ENCODE measurements at places on chromosomes 7 and 10. TPM values are rescaled to one million over a fixed set of nuclear protein-coding genes. Genes with fewer than 3 reads are reported as not detected.

GRCh38 chr10:101224910-101225823 is 4.1 kb downstream of the LBX1 start:
- H3K27ac ChIP-seq, result no peak overlapping the region
- no peak for DNase-seq

DNA sequence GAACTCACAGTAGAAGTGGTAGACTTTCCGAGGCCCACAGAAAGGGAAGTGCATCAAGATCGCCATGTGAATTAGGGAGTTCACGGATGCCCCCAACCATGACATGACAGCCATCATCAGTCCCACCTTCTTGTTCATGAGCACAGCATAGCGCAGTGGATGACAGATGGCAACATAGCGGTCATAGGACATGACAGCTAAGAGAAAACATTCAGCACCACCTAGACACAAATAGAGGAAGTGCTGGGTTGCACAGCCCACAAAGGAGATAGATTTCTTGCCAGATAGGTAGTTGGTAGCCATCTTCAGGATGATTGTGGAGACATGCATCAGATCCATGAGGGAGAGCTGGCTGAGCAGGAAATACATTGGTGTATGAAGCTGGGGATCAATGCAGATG is 342 bp downstream of the OR2AE1 start:
- no peaks in the 10 kb centered on the region for H3K4me1 ChIP-seq
- H3K4me3 ChIP-seq, result no peak overlapping the region
- no peaks in the 10 kb centered on the region for H3K27me3 ChIP-seq
- no peaks in the 10 kb centered on the region for H3K36me3 ChIP-seq
- DNase-seq, result no peak

DNA sequence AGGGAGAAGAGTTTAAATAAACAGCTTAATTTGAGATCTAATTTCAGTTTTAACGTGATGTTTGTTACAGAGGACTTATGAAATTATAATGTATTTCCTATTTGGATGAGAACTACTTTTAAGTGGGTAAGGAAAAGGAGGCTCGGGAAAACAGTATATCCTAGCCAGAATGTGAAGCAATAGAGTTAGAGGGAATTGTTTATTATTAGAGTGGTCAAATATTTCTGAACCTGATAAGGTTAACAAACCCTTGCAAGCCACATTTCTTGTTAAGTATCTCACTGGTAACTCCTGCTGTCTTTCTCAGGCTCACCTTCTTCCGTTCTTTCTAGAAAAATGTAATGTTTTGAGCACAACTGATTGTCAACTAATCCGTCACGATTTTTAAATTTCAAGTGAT is 335.1 kb upstream of the MBL2 start:
- no peaks in the 10 kb centered on the region for H3K27me3 ChIP-seq
- no peak for DNase-seq
- no peaks in the 10 kb centered on the region for H3K36me3 ChIP-seq
- H3K4me1 ChIP-seq, result no peaks in the 10 kb centered on the region

- no peak overlapping the region for H3K4me3 ChIP-seq
- DNase-seq, result no peak
- no peak overlapping the region for H3K27ac ChIP-seq
Measured at GRCh38 chr7:141039376-141039775, 24.6 kb upstream of the MRPS33 start.

GRCh38 chr7:101397770-101398324 is 35.2 kb downstream of the COL26A1 start:
- H3K4me3 ChIP-seq, result no peak overlapping the region
- no peak overlapping the region for H3K27ac ChIP-seq
- peaks cover 12% of the 10 kb centered on the region for H3K27me3 ChIP-seq
- no peaks in the 10 kb centered on the region for H3K4me1 ChIP-seq
- H3K36me3 ChIP-seq, result no peaks in the 10 kb centered on the region

DNA sequence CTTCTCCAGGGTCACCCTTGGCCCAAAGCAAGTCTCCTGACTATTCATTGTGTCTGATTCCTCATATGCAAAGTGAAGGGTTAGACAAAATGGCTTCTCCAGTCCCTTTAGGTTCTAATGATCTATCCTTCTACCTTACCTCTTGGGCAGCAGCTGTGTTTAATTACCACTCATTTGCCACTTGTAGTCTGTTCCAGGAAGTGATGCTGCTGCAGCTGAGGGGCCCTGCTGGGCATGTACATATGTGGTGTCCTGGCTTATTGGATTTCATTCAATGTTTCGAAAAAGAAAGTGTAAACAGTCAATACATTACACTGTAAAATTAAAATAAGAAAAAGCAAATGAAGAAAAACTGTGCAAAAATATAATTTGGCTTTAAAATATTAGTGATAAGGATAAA is 36.6 kb downstream of the SCIN start:
- H3K4me3 ChIP-seq, result no peak overlapping the region
- H3K36me3 ChIP-seq, result peaks cover 3% of the 10 kb centered on the region
- H3K27ac ChIP-seq, result no peak overlapping the region
- no peak for DNase-seq
- no peaks in the 10 kb centered on the region for H3K27me3 ChIP-seq
- H3K4me1 ChIP-seq, result no peaks in the 10 kb centered on the region

GRCh38 chr10:81884856-81885255 is 9.9 kb downstream of the NRG3 start:
- H3K36me3 ChIP-seq, result no peaks in the 10 kb centered on the region
- no peak overlapping the region for H3K4me3 ChIP-seq
- DNase-seq, result no peak

PDGFA gene
- 26.5 TPM for polyA plus RNA-seq

GDF2 gene
- not detected for polyA plus RNA-seq

NUTM2E gene
- 0.73 TPM for polyA plus RNA-seq

Data from small intestine (tissue), 16 donors.